ENCODE measurements at places on chromosomes 5 and 9. TPM values are rescaled to one million over a fixed set of nuclear protein-coding genes. Genes with fewer than 3 reads are reported as not detected.
A peak's percentile ranks its signal among the peaks of the same experiment; 100 is the strongest.

DNA sequence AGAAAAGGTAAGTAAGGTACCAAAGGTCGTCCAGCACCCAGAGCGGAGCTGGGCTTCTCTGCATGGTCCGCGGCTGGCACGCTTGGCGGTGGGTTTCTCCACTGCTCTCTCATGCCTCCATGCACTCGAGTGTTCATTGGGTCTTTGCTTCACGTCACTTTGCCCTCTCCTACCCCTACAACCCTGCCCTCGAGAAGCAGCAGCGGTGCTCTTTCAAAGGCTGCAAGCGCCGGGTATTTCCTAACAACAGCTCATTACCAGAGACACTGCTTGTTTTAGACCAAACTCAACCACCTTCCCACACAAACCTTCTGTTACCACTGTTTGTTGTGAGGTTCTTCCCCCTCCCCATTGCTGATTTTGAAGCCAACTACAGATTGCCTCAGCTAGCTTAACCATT lies 21.5 kb upstream of the ZBTB34 start:
- no peak for DNase-seq

DNA sequence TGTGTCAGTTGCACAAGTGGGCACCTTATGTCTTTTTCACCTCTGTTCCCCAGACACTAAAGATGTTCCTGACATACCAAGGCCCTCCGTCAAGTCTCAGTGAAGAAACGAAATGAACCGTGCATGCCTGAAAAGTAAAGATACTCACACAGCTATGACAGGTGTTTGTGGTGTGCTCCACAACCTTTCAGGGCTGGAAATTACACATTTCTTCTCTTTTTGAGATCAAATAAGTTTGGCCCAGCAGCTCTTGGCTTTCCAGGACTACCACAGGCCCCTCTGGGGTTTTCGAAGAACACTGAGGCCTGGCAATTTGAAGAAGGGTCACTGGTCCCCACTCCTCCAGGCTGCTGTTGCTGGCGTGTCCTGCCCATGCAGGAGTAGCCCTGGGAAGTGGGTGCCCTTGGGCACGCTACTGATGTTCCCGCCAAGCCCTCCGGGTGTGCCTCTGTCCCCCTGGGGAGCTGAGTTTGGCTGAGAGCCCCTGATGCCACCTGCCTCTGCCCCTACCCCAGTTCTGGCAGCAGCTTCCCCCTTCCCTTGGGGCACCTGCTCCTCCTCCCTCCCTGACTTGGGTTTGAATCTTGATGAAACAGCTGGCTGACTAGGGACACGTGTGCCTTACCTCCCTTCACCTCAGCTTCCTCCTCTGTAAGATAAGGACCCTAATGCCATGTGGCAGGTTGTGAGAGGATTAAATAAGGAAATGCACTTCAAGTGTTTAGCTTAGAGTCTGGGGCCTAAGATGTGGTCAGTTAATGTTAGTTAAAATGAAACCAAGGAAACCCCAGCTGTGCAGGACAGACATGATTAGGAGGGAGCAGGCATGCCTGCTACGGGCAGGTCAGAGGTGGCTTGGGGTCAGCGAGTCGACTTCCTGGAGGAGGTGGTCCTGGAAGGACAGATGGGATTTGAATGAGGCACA lies 49.1 kb upstream of the GADD45G start:
- DNase-seq: no peak

- no peak for DNase-seq
Observed at GRCh38 chr9:137606005-137606621, 627 bp downstream of the ARRDC1 start.

DNA sequence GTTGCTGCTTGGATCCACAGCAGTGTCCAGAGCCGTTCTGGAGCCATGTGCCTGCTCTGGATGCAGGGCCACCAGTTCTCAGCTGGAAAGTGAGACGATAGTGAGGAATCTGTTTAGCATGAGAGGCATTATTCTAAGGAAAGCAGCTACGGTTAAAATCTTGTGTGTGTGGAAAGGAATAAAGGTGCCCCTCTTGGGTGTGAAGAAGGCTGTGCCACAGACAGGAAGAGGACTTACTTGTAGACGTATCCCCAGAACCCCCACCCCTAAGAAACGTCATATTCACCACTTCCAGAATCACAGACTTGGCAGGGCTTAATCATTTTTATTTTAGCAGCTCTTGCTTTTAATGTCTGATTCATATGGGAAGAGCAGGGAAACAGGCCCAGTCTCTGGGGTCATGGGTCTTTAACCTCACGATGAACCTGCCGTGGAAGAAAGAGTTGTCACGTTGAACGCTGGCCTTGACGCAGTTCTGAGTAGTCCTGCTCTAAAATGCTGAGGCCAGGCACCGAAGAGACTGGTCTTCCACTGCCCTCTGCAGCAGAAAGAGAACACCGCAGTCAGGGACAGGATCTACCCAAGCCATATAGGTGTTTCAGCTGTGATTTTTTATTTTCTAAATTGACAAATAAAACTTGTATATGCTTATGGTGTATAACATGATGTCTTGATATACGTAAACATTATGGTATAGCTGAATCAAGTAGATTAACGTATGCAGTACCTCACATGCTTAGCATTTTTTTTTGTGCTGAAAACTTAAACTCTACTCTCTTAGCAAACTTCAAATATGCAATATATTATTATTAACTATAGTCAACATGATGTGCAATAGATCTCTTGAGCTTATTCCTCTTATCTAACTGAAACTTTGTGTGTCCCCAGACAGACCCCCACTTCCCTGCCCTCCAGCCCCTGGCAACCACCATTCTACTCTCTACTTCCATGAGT lies 38.8 kb downstream of the CARTPT start:
- DNase-seq: peak; percentile 80

GRCh38 chr5:158492841-158493242 lies 606.9 kb downstream of the EBF1 start:
- peak; percentile 21 for DNase-seq

DNA sequence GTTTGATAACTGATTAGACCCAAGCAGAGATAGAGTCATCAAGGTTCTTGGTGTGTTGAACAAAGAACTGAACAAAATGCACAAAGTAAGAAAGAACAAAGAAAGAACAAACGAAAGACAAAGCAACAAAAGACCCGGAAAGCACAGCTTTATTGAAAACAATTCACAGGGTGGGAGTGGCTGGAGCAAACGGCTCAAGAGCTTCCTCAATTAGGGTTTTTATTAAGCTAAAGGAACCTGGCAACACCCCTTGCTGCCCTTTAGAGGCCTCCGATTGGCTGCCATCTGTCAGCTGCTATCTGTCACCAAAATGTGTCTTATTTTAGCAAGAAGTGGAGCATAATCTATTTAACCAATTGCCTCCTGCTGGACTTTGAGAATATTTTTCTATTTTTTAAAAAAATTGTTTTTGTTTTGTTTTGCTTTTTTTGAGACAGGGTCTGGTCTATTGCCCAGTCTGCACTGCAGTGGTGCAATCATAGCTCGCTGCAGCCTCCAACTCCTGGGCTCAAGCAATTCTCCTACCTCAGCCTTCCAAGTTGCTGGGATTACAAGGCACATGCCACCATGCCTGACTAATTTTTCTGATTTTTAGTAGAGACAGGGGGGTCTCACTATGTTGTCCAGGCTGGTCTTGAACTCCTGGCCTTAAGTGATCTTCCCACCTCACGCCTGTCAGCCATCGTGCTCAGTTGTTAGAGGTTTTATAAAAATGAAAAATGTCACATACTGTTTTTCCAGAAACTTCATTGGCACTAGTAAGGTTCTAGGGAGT lies 7.7 kb upstream of the ABO start:
- no peak for DNase-seq

GABRA1 gene
- total RNA-seq: not detected

GRCh38 chr5:173027905-173028304 lies 28.2 kb upstream of the CREBRF start:
- no peak for DNase-seq

STOML2 gene
- total RNA-seq: 65.3 TPM

GRCh38 chr9:38681747-38682227 lies 38.1 kb downstream of the FAM240B start:
- peak; percentile 61 for DNase-seq

- DNase-seq: peak; percentile 59
Observed at GRCh38 chr9:129567842-129568559, 52.9 kb downstream of the C9orf50 start.

- DNase-seq: peak; percentile 5
Observed at GRCh38 chr9:132943651-132944293, 644 bp downstream of the TSC1 start.

DNA sequence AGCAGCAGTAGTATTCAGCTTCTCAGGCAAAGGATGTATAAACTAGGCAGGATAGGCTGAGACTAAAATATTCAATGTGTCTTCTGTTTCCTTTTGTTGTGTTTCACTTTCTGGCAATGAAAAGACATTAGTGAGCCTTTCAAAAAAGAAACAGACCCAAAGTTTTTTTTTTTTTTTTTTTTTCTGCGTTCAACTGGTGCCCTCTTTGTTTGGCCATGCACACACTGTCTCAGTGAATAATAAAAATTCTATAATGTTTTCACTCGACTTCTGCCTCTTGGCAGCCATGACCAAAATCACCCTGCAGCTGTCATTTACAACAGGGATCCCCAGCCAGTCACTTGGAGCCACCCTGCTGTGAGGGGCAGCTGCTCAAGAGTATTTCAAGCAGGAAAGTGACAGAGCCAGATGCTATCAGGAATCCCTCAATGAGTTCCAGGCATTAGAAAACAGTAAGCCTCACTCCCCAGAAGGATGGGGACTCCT lies 44.0 kb upstream of the MAN2A1 start:
- no peak for DNase-seq

- no peak for DNase-seq
Observed at GRCh38 chr5:125054146-125054545, 307.7 kb upstream of the ZNF608 start.

TXNDC8 gene
- total RNA-seq: not detected

GRCh38 chr9:86500031-86500430 lies 145.8 kb upstream of the TUT7 start:
- DNase-seq: peak; percentile 32

PCDH1 gene
- total RNA-seq: 0.90 TPM

- no peak for DNase-seq
Observed at GRCh38 chr5:168877132-168877892, 298.1 kb upstream of the PANK3 start.

GRCh38 chr5:138955013-138955660 lies 80.0 kb upstream of the LRRTM2 start:
- no peak for DNase-seq

DNA sequence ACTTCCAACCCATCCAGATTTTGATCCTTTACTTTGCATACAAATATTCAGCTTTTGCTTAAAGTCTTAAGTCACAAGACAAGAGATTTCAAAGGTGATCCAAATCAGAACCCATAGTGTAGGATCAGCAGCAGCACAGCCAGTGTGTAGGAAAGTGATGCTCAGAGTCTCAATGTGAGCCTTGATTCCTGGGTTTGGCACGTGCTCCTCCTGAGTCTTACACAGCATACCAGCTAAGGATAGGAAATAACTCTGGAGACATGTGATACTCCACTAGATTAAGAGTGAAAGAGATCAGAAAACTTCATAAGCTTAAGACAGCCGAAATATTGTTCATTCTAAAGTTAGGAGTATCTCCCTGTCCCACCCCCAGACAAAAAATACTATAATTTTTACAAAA lies 344.9 kb downstream of the SEMA5A start:
- DNase-seq: no peak

TICAM2 gene
- total RNA-seq: 9.1 TPM

HTR4 gene
- not detected for total RNA-seq

- no peak for DNase-seq
Observed at GRCh38 chr9:126854734-126855133, 5.7 kb upstream of the ZBTB34 start.

PAEP gene
- total RNA-seq: not detected

IL31RA gene
- total RNA-seq: 0.72 TPM

DNA sequence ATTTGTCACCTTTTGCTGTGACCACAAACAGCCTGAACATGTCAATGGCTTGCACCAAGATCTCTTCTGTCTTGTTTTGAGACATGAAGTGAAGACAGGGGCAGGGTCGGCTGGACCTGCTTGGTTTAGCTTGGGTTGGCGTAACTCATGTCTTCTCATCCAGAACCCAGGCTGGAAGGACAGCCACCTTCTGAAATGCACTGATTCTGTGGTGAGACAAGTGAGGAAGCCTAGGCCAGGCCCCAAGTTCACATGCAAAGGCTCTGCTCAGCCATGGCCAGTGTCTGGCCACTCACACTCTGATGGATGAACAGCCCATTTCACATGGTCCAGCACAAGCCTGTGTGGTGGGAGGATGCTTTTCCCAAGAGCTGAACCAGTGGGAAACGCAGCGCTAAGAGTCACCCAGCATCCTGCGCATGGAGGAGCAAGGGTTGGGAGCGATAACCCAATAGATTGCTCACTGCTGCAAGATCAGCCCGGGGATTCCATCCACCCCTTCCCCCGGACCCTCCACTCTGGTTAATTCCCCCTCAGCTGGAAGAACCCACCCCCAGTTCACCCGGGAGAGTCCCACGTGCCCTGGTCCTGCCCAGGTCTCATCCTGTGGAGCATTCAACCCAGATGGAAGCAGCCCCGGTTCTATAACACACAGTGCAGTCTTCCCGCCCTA lies 16.2 kb upstream of the MED10 start:
- no peak for DNase-seq

CDC14B gene
- 31.5 TPM for total RNA-seq

DNA sequence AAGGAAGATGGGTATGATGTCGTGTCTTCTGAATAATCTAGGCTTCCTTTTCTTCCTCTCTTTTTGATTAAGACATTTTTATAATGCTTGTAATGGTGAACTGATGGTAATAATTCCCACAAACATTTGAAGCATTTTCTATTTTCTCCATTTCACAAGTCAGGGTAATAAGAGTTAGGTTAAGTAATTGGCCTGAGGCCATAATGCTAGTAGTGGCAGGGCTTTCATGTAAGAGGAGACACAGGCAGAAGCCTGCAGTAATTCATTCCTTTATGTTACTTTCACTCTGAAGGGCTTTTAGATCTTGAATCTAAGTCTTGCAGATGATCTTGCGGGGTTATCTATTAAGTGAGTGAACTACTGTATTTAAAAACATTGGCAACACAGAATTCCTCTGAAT lies 374.9 kb downstream of the MAT2B start:
- DNase-seq: peak; percentile 70

GRCh38 chr9:86868616-86869015 lies 78.7 kb downstream of the GAS1 start:
- DNase-seq: no peak

- peak; percentile 55 for DNase-seq
Observed at GRCh38 chr9:111481885-111482636, 2.1 kb downstream of the ECPAS start.

GRCh38 chr5:179141867-179142266 lies 81.7 kb downstream of the ZNF354C start:
- DNase-seq: no peak

GRCh38 chr5:39846144-39846543 lies 421.4 kb upstream of the DAB2 start:
- DNase-seq: no peak

POMT1 gene
- 24.2 TPM for total RNA-seq

DNA sequence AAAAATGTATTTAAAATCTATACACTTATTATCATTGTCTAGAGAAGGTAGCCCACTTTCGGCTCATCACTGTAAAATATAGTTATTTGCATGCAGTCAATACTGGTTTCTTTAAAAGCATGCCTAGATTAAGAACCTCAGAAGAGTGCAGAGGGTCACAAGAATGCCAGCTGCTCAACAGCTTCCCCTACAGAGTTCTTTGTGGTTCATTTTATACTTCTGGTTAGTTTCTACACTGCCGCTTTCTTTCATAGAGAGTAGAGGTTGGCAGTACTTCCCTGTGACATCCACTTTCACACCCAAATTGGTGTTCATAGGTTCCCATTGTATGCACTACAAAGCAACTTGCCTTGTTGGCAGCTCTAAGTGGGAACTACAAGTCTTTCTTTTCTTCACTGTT lies 137.3 kb downstream of the KIAA0825 start:
- no peak for DNase-seq

GRCh38 chr5:163489055-163489744 lies 16.2 kb upstream of the MAT2B start:
- DNase-seq: peak; percentile 16
